ENCODE measurements at places on chromosomes 7 and 10.

GRCh38 chr10:102422545-102423129 is 2.0 kb downstream of the FBXL15 start:
- DNase-seq: peak; percentile 54

GRCh38 chr10:58275908-58276307 is 6.9 kb downstream of the CISD1 start:
- DNase-seq: peak; percentile 24

GRCh38 chr10:71225291-71226058 is 13.1 kb downstream of the UNC5B start:
- DNase-seq: no peak

DNA sequence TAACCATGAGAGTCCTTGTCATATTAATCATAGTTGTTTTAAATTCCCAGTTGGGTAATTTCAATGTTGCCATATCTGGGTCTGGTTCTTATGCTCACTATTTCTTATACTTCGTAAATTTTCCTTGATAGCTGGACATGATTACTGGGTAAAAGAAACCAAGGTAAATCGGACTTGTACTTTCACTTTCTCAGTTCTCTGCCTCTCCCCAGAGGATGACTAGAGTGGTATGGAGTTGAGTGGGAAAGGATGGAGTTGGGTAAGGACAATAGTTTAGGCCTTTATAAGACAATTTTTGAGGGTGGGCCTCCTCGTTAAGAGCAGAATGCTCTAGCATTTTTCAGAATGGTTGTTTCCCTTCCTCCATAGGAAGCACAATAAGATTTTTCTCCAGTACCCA is 106.1 kb downstream of the CRPPA start:
- no peak for DNase-seq

DNA sequence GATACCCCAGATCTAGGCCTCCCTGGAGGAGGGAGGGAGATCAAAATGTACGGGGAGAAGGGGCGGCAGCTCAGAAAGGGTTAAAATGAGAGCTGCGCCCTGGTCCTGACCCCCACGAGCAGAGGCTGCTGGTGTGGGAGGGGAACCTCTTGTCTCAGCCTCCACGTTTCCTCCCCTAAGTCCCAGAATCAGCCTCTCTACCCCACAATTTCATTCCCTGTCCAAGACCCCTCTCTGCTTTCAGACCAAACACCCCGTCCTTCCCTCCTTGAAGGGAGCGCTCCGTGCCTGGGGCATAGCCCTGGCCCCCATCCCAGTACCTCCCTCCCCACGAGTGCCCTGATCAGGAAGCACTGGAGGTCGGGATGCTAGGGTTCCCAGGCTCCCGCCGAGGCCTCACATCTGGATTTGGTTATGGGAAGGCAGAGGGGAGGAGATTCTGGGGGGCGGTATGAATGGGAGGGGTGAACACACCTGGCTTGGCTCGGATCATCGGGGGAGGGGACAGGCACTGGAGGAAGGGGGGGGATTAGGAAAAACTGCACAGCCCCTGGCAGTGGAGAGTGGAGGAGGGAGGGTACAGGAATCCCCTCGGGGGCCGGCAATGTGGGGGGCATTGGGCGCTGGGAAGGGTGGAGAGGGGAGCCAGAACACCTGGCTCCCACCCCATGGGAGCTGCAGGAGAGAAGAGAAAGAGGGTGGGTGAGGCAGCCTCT is 2.7 kb downstream of the EPHB4 start:
- DNase-seq: no peak

GRCh38 chr7:1057416-1058291 is 13.3 kb downstream of the GPR146 start:
- no peak for DNase-seq

- DNase-seq: no peak
Measured at GRCh38 chr10:69201045-69201444, 19.1 kb upstream of the HKDC1 start.

DNA sequence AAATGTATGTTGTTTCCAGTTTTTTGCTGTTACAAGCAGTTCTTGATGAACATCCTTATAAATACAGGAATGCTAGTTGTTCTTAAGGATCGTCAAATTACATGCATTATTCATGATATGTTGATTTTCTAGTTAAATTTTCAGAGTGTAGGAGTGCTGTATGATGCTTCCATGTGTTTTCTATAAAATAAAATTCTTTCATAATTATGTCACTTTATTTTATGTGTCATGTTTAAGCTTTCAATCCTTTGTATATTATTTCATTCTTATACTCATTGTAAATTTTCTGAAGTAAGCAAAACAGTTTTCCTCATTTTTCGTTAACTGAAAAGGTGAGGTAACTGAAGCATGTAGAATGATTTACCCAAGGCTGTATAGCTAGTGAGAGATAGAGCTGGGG is 16.8 kb upstream of the MYPN start:
- peak; percentile 72 for DNase-seq

DNA sequence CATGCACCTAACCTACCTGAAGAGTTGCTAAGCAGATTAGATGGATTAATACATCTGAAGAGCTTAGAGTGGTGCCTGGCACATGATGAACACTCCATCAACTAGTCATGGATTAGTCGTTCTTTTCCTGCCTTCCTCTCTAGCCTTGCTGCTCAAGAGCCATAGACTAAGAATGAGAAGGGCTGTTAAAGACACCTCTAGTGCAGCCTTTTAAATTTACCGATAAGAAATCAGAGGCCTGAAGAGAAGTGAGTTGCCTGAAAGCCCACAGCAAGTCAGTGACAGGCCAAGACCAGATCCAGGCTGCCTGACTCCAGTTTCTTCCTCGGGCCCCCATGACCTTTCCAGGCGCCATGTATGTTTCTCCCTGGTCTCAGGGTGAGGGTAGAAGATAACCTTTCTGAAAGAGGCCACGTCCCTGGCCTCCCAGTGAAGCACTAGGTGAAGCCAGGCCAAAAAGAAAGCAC is 6.5 kb downstream of the TSPAN15 start:
- no peak for DNase-seq

- peak; percentile 27 for DNase-seq
Measured at GRCh38 chr7:102892631-102893278, 20.0 kb upstream of the LRRC17 start.

DNA sequence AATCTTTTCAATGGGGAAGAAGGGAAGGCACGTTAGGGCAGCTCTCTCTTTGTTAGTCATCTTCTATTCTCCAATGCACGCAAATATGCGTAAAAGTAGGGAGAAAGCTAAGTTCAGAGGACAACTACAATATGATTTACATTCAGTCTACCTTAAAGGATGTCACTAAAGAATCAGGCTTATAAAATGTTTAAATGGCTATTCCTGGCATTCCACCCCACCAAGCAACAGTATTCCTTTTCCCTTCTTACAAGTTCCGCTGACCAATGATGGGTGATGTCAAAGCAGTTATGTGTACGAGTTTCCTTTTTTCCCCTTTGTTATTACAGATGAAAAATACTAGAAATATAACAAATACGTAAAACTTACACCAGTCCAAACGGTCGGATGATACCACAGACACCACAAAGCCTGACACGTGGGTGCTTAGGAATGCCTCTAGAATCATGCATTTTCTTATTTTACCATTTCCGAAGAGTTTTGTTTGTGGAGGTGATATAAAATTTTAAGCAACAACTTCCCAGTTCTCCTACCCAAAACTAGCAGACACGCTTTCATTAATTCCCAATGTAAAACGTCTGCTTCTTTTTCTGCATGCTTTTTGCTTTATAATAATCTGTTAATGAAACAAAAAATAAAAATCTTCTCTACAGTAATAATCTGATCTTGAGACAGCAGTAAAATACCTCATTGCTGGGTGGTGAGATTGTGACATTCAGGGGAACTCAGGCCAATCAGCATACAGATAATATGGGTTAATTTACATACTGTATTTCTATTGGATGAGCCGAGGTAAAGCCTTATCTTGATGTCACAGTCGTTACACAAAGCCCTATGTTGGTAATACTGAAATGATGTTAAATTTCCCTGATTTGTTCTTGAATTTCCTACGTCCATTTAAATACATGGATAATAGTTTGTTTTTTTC is 708 bp upstream of the GPR85 start:
- peak; percentile 81 for DNase-seq

DNA sequence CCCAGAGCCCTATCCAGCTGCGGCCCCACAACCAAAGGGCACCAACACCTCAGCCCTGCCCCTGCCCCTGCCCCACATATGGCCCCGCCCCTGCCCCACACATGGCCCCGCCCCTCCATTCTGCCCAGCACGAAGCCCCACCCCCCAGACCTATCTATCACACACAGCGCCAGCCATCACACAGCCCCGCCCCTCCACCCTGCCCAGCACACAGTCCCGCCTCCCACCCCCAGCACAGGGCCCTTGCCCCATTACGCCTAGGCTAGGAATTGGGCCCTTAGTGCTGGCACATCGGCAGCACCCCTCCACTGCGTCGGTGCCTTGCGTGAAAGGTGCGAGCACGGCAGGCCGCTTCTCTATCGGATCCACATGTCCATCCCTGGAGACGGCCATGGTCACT is 126.8 kb downstream of the MAD1L1 start:
- DNase-seq: no peak

DNA sequence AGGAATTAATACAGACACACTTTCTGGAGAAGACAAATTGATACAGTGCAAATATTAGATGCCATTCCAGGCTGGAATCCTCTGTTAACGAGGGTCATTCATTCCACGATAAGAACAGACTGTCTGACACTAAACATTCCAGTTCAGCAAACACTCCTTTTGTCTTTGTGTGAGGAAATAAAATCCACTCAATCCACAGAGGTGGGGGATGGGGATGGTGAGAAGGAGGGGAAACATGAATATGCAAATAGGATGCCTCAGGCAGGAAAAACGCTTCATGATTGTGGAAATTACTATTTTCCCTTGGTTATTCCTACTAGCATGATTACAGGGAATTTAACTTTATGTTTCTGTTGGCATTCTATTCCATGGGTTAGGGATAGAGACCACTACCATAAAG is 196.9 kb upstream of the CDCA7L start:
- DNase-seq: no peak

DNA sequence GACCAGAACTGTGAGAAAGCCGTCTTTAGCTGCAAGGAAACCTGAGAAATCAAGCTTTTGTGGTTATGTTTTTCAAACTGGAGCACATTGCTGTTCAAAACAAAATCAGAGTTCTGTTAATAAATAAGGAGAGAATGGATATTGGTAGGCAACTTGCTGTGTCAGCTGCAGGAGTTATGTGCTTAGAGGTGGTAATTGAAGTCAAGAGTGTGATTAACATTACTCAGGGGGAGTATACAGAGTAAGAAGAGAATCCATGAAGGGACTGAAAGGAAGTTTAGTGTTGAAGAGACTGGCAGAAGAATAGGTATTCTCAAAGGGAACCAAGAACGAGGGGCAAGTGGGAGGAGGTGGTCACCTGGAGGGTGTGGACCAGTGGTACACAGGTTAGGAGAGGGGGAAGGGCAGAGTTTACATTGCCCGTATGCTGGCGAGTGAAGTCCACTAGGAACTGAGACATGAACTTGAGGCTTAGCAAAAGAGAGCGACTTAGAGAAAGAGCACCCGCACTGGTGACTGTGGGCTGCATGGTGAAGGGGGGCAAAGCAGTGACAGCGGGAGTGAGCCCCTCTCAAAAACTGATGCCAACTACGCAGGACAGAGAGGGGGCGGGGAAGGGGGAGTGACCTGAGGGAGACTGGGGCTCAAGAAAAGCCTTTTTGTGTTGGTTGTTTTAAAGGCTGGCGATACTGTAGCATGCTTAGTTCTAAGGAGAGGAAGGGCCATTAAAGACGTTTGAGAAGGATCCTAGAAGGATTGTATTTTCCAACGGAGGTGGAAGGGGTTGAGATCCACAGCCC is 80.0 kb downstream of the SDK1 start:
- no peak for DNase-seq

- DNase-seq: no peak
Measured at GRCh38 chr7:55517191-55517633, 55.1 kb downstream of the VOPP1 start.

GRCh38 chr10:103504181-103504783 is 10.8 kb downstream of the NEURL1 start:
- peak; percentile 84 for DNase-seq

DNA sequence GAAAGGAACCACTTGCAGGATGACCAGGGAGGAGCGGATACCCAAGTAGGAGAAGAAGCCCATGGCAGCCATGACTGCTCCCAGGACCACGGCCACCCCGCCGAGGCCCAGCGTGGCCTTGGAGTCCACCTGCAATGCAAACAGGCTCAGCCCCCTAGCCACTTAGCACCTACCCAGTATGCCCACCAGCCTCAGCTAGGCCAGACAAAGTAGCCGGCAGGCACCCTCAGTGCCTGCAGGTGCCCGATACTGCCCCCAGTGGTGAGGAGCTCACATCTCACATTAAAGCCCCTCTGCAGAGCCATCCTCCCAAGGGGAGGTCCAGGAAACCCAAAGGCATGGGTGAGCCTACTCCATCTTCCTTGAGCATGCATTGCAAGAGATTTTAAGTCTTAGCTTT is 6.6 kb downstream of the NPC1L1 start:
- DNase-seq: peak; percentile 20

GRCh38 chr7:138475377-138475776 is 15.3 kb downstream of the TRIM24 start:
- DNase-seq: no peak

DNA sequence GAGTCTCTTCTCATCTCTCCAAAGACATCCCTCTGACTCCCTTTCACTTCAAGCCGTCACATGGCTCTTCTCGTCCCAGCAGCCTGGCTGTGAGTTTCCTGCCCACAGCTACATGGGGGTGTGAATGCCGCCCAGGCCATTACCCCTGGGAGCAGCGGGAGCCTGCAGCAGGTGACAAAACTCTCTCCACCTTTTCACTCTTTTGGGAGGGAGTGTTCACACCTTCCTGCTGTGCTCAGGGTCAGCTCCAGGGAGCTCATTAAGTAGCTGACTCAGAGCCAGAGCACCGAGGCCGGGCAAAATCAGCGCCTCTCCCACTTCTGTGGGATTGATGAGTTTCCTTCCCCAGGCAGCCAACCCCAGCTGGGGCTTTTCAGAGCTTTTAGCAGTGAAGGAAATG is 271.3 kb downstream of the TYW1 start:
- no peak for DNase-seq

GRCh38 chr7:97439637-97440214 is 292.2 kb upstream of the TAC1 start:
- no peak for DNase-seq

- no peak for DNase-seq
Measured at GRCh38 chr7:125555916-125556315, 626.3 kb upstream of the POT1 start.

GRCh38 chr10:71059054-71059818 is 153.1 kb upstream of the UNC5B start:
- DNase-seq: no peak

DNA sequence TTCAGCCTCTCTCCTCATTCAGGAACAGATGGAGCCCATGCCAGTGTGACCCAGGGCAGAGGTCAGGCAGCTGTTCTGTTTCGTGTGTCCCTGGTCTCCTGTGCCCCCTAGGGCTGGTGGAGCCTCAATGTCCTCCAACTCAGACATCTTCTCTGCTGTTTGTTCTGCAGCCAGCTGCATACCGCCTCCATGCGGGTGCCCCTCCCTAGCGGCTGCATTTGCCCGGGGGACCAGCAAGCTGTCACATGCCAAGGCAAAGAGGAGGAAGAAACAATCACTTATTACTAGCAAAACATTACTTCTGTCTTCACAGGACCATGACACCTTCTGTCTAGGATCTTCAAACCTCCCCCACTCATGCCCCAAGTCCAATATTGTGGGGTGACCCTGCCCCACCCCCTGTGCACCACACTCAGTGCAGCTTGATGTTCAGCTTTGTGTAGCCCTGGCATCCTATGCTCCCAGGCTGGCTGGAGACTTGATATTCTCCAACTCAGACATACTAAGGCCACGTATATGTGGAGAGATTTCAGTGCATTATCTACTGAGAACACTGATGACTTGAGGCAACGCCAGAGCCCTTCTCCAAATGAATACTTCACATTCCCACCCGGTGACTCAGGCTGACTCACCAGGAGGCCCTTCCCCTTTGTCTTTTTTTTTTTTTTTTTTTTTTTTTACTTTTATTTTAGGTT is 188.9 kb downstream of the SKIDA1 start:
- DNase-seq: peak; percentile 97

GRCh38 chr10:33355274-33355673 is 20.8 kb upstream of the NRP1 start:
- DNase-seq: no peak

Measured in fibroblast of skin of right quadriceps (primary cell).